ENCODE measurements at places on chromosomes 2 and 18.

- DNase-seq: no peak
Measured at GRCh38 chr18:41121116-41121826, 833.8 kb upstream of the PIK3C3 start.

DNA sequence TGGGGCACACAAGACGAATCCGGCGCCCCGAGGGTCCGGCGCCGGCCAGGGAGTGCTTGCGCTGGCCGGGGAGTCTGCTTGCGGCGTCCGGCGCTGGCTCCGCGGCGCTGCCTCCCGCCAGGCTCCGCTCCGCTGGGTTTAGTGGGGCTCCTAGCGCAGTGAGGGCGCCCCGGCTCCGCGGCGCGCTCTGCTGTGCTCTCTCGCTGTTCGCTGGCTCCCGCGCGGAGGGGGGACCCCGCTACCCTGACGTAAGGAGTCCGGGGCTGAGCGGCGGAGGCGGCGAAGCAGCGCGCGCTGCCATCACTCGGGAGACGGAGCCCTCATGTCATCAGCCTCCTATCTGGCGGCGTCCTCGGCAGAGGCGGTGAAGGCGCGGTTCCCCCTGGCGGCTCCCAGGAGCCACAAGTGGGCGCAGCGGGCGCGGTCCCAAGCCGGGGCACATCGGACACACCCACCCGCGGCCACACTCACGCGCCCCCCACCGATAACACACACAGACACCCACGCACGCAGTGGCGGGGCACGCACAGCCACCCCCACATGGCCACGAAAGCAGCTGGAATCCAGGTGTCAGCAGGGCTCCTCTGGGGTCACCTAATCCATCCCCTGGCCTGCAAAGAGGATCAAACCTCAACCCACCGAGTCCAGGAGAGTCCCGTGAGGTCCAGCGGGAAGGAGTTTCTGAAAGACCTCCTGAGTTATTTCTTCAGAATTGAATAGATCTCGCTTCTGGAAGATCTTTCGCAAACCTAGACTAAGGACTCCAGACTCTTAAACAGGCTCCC is at the start of gene C1QL2:
TSS of gene C1QL2 (minus strand) at position 189 of the 785 bp plus-strand sequence. CDS start 482 bp downstream, outside the sequence.
- DNase-seq: no peak

DNA sequence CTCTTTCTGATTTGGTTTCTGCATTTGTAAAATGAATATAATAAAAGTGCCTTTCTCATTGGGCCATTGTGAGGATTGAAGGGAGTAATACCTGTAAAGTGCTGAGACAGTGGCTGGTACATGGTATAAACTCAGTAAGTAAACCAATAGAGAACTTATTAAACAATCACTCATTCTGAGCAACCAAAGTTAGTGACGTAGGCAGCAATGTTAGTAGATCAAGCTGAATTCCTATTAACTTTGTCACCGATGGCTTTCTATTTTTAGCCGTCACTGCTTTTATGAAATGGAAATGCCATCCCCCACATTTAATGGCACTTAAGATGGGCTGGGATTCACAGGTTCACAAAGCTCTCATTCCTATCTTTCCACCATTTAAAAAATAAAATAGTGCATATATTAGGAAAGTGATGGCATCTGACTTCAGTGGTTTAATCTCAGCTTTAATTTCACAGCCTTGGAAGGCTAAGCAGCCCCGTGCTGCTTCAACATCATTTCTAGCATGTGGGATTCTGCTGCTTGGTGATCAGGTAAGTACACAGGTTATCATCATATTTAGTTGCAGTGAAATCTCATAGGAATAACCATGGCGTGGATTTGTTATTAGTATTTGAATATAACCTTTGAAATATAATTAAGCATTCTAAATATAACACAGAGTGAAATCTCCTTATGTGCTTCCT is 17.6 kb upstream of the PPP4R1 start:
- no peak for DNase-seq

GRCh38 chr18:12255626-12256026 is 1.5 kb downstream of the CIDEA start:
- no peak for DNase-seq

- DNase-seq: no peak
Measured at GRCh38 chr18:8643326-8643878, 34.2 kb downstream of the RAB12 start.

- DNase-seq: no peak
Measured at GRCh38 chr2:64341461-64341860, 112.5 kb upstream of the LGALSL start.

DNA sequence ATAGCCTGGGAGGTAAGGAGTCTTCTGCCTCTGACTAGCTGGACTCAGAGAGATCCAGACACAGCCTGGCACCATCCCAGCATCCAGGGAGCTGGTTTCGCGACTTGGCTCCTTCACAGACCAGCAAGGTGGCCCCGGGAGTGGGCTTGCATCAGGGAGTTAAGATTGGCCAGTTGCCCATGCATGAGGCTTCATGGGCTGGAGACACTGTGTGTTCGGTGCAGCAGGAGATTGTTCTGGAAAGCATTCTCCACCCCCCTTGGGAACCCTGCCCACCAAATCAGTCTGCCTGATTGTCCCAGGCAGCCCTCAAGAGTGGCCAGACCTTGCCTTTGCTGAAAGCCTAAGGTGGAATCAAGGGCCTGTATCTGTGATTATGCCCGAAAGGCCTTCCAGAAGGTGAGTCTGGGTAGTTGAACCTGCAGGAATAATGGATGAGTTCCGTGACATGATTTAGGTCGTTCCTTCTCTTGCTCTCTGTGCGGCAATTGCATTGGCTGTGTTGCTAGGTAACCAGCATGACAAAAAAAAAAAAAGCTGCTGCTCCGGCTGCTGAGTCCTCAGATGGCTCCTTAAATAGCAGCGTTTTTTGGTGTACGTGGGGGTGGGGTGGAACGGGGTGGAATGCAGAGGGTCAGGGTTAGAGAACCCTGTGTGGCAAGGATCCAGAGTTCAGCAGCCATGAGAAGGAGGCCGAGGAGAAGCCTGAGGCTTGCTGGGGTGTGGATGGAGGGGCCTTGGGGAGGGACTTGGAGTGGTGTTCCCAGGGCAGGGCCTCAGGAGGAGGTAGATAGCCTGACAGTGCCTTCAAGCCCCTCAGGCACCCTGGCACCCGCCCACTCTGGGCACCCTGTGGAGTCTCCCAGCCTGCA is 93.0 kb upstream of the MCFD2 start:
- no peak for DNase-seq

DNA sequence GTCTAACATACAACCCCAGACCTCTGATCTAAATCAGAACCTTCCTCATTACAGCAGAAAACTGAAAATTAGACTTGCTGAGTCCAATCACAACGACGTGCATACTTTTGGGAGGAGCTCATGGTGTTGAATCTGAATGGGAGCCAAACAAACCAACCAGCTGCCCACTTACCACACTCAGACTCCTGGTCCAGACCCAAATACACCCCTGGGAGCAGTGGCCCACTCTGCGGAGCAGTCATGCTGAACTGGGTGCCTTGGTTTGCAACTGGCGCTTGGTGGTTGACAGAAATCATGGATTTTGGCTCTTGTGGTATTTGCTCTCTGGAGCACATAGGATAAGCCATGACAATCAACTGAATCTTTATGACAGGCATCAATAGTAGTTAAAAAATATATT is 253.6 kb upstream of the TNP1 start:
- DNase-seq: no peak

GRCh38 chr2:58039170-58039611 is 7.4 kb upstream of the VRK2 start:
- no peak for DNase-seq

- DNase-seq: no peak
Measured at GRCh38 chr18:60981682-60982328, 351.4 kb upstream of the CDH20 start.

GRCh38 chr2:239465017-239466001 is 64.5 kb upstream of the HDAC4 start:
- no peak for DNase-seq

DNA sequence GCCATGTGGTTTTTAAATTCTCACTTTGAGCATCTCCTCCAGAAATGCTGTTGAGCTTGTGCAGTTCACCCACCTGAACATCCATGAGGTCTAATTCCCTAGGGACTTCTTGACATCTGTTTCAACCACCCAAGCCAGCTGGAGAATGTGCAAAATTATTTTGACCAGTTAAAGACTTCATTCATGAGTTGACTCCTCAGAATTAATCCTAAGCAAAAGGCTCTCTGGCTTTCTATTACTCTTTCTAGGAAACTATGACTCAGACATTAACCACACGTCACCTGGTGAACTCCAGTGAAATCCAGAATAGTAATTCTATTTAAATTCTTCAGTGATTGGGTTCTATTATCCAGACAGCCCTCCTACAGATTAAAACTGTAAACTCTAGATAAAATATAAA is 247.5 kb downstream of the NBAS start:
- DNase-seq: no peak

GRCh38 chr2:20478961-20479360 is 32.1 kb downstream of the RHOB start:
- DNase-seq: no peak

DNA sequence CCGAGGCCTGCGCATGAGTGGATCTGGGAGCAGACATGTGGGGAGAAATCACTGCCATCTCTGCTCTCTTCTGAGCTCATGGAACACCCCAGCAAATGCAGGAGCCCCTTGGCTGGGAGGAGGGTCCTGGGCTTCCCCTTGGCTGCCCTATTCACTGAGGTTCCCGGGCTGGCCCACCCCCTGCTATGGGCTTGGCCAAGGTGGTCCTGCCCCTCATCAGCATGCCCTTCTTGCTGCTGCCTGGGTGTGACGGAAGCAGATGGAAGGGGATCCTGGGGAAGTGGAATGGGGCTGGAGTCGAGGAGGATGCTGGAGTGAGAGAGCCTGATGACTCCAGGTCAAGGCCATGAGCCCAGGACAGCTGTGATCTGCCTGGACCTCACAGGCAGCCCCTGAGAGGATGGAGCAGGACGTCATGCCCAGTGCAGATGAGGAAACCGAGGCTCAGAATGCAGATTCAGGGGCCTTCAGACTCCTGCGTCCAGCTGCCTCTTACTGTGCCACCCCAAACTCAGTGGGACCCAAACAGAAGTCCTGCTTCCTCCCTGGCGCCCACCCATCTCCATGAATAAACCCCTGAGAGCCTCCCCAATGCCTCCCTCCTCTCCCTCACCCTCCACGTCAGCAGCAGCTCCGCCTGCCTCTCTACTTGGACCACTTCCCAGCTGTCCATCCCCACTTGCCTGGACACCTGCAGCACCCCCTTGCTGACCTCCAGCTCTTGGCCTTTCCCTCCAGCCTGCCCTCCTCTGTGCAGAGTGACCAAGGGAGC is 4.0 kb downstream of the SNED1 start:
- DNase-seq: no peak

- no peak for DNase-seq
Measured at GRCh38 chr18:3097082-3097481, 84.1 kb upstream of the LPIN2 start.

DNA sequence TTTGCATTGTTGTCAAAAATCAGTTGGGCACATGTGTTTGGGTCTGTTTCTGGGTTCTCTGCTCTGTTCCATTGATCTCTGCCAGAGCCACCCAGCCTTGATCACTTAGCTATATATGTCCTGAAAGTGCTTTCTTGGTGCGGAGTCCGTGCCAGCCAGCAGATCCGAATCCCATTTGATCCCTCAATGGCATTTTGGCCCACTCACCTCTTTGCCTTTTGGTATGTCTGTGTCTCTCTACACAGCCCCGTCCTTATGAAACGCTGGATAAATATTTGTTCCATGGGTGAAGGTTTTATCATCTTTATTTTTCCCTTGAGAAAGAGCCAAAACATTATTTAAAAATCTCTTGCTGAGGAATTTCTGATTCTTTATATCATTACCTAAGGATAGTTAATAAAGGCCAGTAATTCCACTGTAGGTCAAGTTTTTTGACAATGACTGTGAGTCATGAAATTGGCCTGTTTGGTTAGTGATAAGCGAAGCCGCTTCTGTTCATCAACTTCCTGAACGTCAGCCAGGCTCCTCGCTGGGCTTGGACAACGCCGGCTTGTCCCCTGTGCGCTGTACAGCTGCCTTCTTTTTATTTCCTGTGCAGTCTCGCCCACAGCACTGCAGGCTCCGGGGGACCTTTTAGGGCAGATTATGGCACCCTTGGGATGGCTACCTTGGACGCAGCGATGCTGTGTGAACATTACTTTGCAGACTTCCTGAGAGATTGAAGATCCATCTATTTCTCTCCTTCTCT is 24.9 kb downstream of the MTCL1 start:
- no peak for DNase-seq

- DNase-seq: no peak
Measured at GRCh38 chr2:126932966-126933710, 34.4 kb downstream of the TEX51 start.

DNA sequence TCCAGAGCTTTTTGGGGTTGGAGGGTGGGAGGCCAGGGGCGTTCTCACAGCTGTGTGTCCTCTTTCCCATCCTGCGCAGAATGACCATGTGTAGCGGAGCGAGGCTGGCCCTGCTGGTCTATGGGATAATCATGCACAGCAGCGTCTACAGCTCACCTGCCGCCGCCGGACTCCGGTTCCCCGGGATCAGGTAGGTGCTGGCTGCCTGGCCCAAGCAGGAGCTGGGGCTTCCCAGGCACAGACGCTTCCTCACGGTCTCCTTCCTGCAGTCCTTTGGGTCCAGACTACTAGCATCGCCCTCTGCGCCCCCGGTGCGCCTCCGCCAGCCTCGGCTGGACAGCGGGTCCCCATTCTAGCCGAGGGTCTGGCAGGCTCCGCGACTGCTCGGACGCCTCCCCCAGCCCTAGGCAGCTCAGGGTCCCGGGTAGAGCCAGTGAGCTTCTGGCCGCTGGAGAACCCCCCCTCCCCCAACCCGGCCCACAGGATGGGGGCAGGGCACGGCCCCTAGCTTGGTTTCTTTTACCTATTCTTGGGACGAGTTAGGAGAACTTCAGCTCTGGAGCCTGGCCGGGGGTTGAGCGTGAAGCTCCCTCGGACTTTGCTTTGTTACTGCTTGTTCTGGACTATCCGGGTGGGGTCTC is 756 bp downstream of the ADCYAP1 start:
- no peak for DNase-seq

GRCh38 chr18:48833701-48834412 is 116.9 kb downstream of the SMAD7 start:
- DNase-seq: no peak

GRCh38 chr2:48855142-48855541 is 99.6 kb upstream of the LHCGR start:
- no peak for DNase-seq

DNA sequence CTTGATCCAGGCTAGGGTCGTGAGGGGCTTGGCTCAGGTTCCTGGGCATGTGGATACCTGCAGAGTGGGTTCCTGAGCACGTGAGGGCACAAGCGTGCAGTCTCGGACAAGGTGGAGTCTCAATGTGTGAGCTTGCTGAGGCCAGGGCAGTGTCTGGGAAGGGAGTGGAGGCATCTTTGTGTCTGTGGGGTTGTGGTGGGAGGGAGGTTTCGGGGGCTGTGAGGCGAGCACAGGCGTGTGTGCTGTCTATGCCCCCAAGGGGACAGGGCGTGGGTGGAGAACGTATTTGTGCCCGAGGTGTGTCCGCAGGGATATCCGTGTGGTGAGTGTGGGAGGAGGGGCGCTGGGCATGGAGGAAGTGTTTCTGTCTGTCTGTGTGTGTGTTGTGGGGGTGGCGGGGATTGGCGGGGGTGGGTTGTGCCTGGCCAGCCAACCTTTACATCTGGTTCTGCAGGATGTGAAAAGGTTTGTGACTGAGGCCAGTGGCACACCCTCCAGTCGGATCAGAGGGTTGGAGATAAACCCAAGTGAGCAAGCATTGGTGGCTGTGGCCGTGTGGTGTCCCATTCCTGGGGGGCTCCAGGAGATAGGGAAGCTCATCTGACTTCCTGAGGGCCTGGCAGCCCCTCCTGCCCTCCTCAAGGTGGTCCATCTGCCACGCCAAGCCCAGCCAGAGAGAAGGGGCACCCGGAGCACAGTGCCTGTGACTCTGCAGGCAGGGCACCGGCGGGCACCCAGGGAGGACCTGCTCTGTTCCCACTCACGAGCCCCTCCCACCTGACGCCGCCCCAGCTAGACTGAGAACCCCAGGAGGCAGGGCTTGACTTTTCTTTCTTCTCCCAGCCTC is 57.1 kb downstream of the ZFP36L2 start:
- no peak for DNase-seq

GRCh38 chr2:144461308-144461766 is 58.6 kb downstream of the ZEB2 start:
- DNase-seq: no peak

All from stimulated activated CD4-positive, alpha-beta T cell treated with anti-CD3 and anti-CD28 coated beads, TNF-alpha, amount 100 ng/mL, for 1 hour (primary cell).